CD8-positive, alpha-beta T cell (primary cell): ENCODE measurements at places on chromosomes 5 and 9. TPM values are rescaled to one million over a fixed set of nuclear protein-coding genes. Genes with fewer than 3 reads are reported as not detected.

- DNase-seq, result no peak
Measured at GRCh38 chr5:137858223-137858916, 9.3 kb upstream of the MYOT start.

The TRIM32 gene
- 6.8 TPM for total RNA-seq

The HMGCS1 gene
- 74.1 TPM for total RNA-seq

The ECM2 gene
- total RNA-seq, result not detected

GRCh38 chr5:68745448-68745847 is 348.4 kb upstream of the SLC30A5 start:
- no peak for DNase-seq

GRCh38 chr9:112135706-112136105 is 39.4 kb downstream of the SUSD1 start:
- DNase-seq, result no peak

- DNase-seq, result no peak
Measured at GRCh38 chr5:1797103-1797800, 2.4 kb downstream of the MRPL36 start.

The TLE4 gene
- 124 TPM for total RNA-seq

DNA sequence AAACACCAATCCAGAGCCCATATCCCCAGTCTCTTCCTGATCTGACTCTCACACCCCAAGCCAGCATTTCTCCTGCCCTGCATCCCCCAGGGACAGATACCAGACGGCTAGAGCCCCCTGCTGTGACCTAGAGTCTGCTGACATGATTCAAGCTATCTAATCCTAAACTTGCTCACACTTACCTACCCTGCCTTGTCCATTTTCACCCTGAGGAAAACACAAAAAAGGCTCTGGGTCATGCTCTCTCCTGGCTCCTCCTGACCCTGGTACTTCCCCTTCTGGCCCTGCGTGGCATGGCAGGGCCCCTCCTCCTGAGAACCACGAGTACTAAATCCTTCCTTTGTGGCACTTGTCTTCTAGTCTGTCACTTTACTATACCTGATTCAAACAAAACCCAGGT is 2.8 kb upstream of the ARRDC1 start:
- DNase-seq, result no peak

DNA sequence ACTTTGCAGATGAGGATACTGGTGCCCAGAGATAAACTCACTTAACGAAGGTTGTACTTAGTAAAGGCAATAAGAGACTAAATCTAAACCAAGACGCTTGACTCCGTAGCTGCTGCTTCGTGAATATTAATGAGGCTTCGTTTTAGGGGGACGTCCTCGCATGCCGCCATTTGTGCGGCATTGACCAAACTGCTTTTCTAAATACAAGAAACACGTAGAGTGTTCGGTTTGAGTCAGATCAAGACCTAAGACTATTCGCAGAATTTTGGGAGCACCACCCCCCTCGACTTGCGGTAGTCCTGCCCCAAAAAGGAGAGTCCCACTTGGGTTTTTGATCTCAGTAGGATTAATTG is 1.1 kb downstream of the NPM1 start:
- DNase-seq, result no peak
